A549 treated with CORT108297 at 1 μM for 4 hours (cell line): ENCODE measurements at places on chromosomes 4 and X. TPM values are rescaled to one million over a fixed set of nuclear protein-coding genes. Genes with fewer than 3 reads are reported as not detected.

Gene ANXA10
- total RNA-seq = 3.4 to 4.1 TPM (median 3.6 TPM) in 5 replicates

Gene LRCH2
- 0.02 to 0.03 TPM (median 0.02 TPM) in 3 of 5 replicates, not detected in the others for total RNA-seq

Gene CHRNA9
- total RNA-seq = 1.4 to 1.8 TPM (median 1.6 TPM) in 5 replicates

Gene CT45A2
- 0.09 TPM in 1 of 5 replicates, not detected in the others for total RNA-seq

Gene ADGRA3
- total RNA-seq = 19.6 to 22.7 TPM (median 21.4 TPM) in 5 replicates

Gene TRAM1L1
- total RNA-seq = 0.47 to 0.89 TPM (median 0.55 TPM) in 5 replicates

Gene CLDN22
- not detected in 5 replicates for total RNA-seq

Gene PAGE2
- total RNA-seq = not detected in 5 replicates

Gene SMIM31
- 0.02 to 0.21 TPM (median 0.09 TPM) in 5 replicates for total RNA-seq

Gene FAM13A
- 4.6 to 6.2 TPM (median 5.6 TPM) in 5 replicates for total RNA-seq

Gene SPANXN4
- not detected in 5 replicates for total RNA-seq

Gene GAB1
- total RNA-seq = 1.9 to 2.9 TPM (median 2.5 TPM) in 5 replicates

Gene HSPA4L
- 7.8 to 11.4 TPM (median 8.5 TPM) in 5 replicates for total RNA-seq

Gene CPZ
- 0.20 to 0.35 TPM (median 0.24 TPM) in 5 replicates for total RNA-seq

Gene IL9R
- 0.09 to 0.42 TPM (median 0.16 TPM) in 5 replicates for total RNA-seq

Gene APLN
- 0.70 to 0.85 TPM (median 0.79 TPM) in 5 replicates for total RNA-seq

Gene SGMS2
- 16.7 to 23.9 TPM (median 20.7 TPM) in 5 replicates for total RNA-seq

Gene MAGEA12
- 0.08 to 0.18 TPM (median 0.17 TPM) in 5 replicates for total RNA-seq

Gene SYNPO2
- 1.1 to 1.8 TPM (median 1.5 TPM) in 5 replicates for total RNA-seq

Gene SNCA
- 0.08 to 0.31 TPM (median 0.14 TPM) in 5 replicates for total RNA-seq

Gene RIBC1
- total RNA-seq = 0.67 to 0.99 TPM (median 0.77 TPM) in 5 replicates

Gene FOXR2
- total RNA-seq = not detected in 5 replicates

Gene H2BW2
- not detected in 5 replicates for total RNA-seq

Gene GPR173
- not detected in 5 replicates for total RNA-seq

Gene ABCG2
- 17.3 to 21.0 TPM (median 20.2 TPM) in 5 replicates for total RNA-seq

Gene SSX3
- total RNA-seq = not detected in 5 replicates
